ENCODE measurements at places on chromosomes 2 and 18.

GRCh38 chr2:89834306-89834705, 1142.8 kb downstream of the RPIA start:
- DNase-seq: no peak

GRCh38 chr2:55116598-55116964, 66.3 kb upstream of the RTN4 start:
- no peak for DNase-seq

GRCh38 chr18:49096021-49096420, 145.3 kb upstream of the SMAD7 start:
- no peak for DNase-seq

- DNase-seq: no peak
Observed at GRCh38 chr2:29532436-29532835, 388.9 kb downstream of the ALK start.

DNA sequence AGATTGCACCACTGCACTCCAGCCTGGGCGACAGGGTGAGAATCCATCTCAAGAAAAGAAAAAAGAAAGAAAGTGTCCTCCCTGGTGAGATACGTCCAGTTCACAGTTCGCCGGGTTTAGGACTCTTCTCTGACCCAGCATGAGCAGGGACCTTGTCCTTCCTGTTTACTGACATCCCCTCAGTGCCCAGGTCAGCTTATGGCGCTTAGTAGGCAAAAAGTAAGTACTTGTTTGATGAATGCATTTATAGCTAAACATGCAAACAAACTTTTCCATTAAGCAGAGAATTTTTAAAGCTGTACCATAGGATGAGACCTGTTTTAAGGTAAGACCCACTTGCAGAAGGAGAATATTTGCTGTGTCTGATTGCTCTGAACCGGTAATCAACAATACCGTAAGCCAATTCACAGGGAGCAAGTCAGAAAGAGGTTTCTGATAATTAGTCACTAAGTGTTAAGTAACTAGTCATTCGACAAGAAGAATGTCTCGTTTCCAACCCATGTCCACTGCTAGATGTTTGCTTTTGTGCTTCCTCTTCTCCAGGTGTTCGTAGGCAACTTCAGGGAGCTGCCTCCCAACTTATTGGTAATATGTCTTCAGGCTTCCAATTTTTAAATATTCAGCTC, 40.0 kb downstream of the MOGAT1 start:
- no peak for DNase-seq

DNA sequence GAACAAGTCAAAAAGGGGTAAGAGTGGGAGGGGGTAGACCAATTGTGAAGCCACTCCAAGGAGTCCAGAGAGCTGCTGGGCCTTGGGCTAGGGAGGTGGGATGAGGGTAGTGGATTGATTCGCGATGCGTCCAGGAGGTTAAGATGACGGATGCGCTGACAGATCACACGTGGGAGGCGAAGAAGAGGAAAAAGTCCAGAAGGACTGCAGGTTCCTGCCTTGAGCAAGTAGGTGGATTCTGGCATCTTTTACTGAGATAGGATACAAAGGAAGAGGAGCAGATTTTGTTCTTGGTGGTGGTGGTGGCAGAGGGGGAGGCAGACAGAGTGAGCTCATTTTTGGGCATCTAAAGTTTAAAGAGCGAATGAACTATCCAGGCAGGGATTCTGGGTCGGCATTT, 76.5 kb downstream of the KCTD1 start:
- no peak for DNase-seq
